ENCODE measurements at places on chromosomes 5 and 9.
A peak's percentile ranks its signal among the peaks of the same experiment; 100 is the strongest.

DNA sequence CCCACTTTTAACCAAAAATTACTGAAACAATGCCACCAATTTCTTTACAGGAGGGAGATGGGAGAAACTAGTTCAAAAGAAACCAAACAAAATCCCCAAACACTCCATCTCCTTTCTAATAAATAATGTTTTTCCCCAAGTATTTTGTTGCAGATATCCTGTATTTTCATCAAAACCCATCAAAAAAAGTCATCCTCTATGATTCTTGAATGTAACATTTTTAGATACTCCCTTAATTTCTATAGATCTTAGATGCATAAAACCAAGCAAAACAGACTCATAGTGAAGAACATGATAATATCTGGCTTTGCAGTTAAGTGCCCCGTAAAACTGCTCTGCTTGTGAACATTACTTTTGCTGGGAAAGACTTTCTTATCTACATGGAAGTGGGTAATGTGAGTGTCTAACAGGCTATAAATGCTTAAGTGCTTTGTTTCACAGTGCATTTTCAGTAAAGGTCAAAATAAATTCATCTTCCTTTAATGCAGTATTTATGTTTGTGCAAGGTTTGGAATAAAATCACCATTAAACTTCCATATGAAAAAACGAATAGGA, 77.3 kb upstream of the TBCA start:
- DNase-seq, result peak; percentile 52

GRCh38 chr9:18126831-18127498, 347.0 kb upstream of the ADAMTSL1 start:
- DNase-seq, result no peak

GRCh38 chr5:38466424-38467189, 89.8 kb downstream of the LIFR start:
- DNase-seq, result no peak

- DNase-seq, result no peak
Observed at GRCh38 chr9:135335691-135336181, 143.8 kb upstream of the PPP1R26 start.

DNA sequence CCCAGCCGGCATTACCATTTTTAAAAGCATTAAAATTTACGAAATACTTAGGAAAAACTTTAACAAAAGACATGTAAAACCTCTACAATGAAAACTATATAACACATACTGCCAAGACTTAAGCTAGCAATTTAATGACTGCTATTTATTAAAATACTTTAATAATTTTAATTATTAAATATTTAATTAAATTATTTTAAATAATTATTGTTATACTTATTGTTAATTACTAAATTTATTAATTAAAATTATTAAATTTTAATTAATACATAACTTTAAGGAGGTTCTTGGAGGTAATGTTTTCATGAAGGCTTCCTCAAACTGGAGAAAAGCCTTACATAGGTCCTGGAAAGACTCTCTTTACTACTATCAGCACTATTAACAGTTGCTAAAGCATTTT, 47.5 kb downstream of the C5orf22 start:
- no peak for DNase-seq

- no peak for DNase-seq
Observed at GRCh38 chr5:146514575-146514974, 1.4 kb downstream of the GPR151 start.

GRCh38 chr9:131406563-131407436, 12.9 kb downstream of the PRRC2B start:
- no peak for DNase-seq

GRCh38 chr5:124889486-124889825, 143.0 kb upstream of the ZNF608 start:
- no peak for DNase-seq

- DNase-seq, result no peak
Observed at GRCh38 chr5:109558952-109559351, 130.8 kb upstream of the MAN2A1 start.

DNA sequence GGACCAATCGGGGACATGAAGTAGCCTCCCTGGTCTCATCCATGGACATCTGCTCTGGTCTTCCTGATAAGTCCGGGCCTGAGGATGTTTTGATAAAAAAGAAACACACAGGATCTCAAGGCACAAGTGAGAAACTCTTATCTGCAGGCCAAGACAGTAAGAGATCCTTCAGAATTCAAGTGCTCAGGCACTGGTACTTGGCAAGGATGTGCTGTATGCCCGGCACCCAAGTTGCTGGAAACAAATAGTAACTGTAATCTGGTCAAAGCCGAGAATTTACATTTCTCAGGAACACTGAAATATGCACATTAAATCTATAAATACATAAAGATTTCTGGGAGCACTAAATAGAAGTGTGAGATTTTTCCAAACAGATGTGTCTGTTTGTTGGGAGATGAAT, 165.7 kb downstream of the SPOCK1 start:
- no peak for DNase-seq

GRCh38 chr5:160507221-160507721, 85.6 kb downstream of the PTTG1 start:
- no peak for DNase-seq

- DNase-seq, result no peak
Observed at GRCh38 chr5:40627706-40628105, 52.0 kb upstream of the PTGER4 start.

DNA sequence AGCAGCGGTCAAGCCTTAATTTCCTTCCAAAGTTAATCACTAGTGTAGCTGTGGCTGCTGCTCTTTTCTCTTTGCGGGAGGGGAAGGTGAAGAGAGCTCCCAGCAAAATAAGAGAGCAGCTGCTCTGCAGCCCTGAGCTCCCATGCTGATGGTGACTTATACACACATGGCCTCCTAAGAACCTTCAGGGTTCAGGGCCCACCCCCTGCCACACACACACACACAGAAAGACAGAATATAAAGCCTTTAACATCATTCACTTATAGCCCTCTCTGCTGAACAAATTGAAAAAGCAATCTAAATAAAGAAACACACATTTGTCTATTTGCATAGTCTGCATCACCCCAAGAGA, 43.6 kb downstream of the GAS1 start:
- DNase-seq, result no peak

DNA sequence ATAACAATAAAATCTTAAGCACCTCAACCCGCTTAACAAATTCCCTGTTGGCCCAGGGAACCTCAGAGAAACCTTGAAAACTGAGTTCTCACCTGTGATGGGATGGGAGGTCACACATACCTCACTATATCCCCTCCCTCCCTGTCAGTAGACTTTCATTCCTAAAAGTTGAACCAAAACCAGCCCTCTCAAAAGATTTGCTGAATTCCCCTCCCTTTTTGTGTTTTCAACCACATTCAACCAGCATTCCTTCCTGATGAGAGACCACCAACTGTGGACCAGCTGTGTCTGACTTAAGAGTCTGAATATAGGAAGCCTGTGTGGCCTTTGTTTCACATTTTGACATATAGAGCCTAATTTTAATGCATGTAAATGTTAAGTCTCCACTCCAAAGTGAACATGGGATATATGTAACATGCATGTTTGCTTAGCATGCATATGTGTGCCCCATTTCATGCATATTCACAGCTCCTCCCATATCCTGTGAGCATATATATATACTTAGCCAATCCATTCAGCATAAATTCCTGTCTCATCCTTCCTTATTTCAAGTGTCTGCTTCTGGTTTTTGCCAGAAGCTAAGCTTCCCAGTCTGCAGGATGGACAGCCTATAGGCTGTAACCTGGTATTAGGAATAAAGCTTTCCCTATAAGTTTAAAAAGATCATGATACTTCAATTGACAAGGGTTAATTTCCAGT, 604.6 kb downstream of the PTPRD start:
- no peak for DNase-seq

- DNase-seq, result no peak
Observed at GRCh38 chr5:644509-644908, 32.4 kb downstream of the CEP72 start.

DNA sequence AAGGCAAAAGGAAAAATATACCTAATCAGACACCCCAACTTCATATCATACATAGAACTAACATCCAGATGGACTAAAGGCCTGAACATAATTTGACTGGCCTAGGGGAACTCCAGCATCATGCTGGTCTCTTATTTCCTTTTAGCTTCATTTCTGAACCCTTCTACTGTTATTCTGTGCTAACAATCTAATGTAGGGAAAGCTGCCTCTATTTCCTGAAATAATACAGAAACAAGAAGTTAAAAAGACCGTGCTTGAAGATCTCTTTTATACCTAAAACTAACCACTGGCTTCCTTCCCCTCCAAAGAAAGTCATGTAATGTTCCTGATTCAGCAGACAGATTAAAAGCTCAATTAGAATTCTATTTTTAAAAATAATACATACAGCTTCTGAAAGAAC, 36.7 kb downstream of the LPAR1 start:
- no peak for DNase-seq

GRCh38 chr5:159377653-159378052, 47.4 kb upstream of the IL12B start:
- no peak for DNase-seq

GRCh38 chr5:172664681-172665541, 23.8 kb downstream of the NEURL1B start:
- DNase-seq, result no peak

- no peak for DNase-seq
Observed at GRCh38 chr5:72796001-72796400, 20.5 kb upstream of the TNPO1 start.

DNA sequence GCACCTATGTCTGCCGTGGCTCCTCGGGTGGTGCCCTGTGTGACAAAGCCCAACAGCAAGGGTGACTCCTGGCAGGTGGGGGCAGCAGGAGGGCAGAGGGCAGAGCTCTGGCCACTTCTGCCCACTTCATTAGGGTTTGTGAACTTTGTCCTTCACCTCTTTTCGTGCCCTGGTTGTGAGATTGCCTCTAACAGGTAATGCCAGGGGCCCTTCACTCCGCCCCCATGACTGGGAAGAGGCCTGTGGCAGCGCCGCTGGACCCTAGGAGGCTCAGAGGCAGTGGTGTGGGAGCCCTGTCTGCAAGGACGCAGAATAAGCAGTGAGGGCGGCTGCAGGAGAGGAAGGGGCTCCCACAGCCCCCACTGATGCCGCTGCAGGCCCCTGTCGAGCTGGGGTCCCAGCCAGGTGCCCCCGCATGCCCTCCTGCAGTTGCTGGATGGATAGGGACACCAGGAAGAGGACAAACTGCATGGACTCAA, 108.7 kb upstream of the LMX1B start:
- DNase-seq, result no peak

DNA sequence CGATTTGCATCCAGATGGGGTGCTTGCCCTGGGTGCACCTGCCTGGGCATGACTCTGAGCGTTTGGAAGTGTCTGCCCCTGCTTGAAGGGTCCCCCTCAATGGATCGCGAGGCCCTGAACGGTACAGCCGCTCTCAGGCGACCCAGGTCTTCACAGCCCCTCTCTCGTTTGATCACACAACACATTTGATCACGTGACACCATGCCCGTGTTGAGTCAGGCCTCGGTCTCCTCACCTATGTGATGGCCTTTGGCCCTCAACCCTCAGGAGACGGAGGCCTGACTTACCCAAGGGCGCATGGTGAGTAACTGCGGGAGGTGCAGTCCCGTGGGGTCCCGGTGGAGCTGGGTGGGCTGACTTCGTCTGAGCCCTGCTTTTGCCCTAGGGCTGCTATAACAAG, 3.0 kb upstream of the ASB6 start:
- DNase-seq, result no peak

GRCh38 chr9:18185196-18185595, 288.8 kb upstream of the ADAMTSL1 start:
- no peak for DNase-seq

GRCh38 chr5:177327539-177328522, 16.1 kb upstream of the MXD3 start:
- no peak for DNase-seq

- peak; percentile 53 for DNase-seq
Observed at GRCh38 chr9:19720377-19720776, 68.5 kb downstream of the SLC24A2 start.

GRCh38 chr9:29958469-29958868, 2385.2 kb upstream of the C9orf72 start:
- DNase-seq, result no peak

DNA sequence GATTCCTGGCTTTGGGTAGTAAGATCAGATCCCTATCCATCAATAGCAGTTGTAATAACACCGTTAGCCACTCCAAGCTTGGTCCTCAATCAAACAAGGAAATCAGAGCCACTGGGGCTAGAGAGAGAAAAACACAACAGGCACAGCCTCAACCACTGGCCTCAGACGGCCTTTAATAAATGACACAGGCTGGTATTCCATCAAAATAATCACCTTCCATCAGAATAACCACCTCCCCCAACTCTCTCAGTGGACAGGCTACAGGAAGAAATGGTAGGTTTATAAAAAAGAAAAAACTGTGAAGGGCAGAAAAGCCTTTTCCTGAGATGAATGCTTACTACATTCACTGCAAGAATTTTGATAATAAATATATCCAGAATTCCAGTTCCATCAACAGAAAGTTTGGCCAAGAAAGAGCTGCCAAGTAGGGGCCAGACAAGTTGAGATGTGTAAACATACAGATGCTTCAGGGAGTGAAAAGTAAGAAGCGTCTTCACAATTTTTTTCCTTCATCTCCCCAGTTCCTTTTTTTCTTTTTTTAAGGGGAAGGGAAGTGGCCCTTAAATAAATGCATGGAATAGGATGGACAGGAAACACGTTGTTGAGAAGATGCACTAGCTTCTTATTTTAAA, 5.5 kb downstream of the FOXD1 start:
- DNase-seq, result no peak

All from HEK293T (cell line).